ENCODE measurements at places on chromosomes 3 and 15. TPM values are rescaled to one million over a fixed set of nuclear protein-coding genes. Genes with fewer than 3 reads are reported as not detected.
A peak's percentile ranks its signal among the peaks of the same experiment; 100 is the strongest.

DNA sequence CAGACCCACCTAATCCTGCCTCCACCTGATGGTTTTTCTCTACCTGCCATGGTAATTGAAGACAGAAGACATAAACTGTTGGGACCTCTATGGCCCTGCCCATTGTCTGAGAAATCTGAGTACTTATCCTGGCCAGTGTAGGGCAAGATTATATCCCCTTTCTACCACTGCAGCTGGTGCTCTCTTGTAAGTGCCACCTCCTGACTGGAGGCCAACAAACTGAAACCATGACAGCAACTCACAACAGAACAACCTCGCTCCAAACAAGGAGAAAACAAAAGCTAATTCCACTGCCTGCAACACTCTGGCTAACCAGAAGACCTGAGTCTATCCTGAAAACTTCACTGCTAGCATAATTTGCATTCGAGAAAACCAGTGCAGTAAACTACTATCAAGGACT lies 82.9 kb downstream of the CLDN1 start:
- no peak for DNase-seq

DNA sequence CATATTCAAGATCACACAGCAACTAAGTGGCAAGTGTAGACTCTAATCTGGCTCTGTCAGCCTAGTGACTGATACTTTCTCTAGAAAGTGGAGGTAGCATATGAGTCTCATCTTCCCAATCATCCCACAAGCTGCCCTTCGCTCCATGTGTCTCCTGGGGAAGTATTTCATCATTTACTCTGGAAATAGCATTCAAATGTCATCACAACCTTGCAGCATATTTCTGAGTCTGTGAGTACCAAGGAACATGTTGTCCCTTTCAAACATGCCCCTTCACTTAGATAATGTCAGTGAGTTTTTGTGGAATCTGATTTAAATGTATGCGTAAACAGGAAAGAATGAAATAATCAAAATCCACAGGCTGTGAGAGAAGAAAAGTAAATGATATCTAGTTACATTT lies 322.9 kb downstream of the SLC9A9 start:
- no peak for DNase-seq

DNA sequence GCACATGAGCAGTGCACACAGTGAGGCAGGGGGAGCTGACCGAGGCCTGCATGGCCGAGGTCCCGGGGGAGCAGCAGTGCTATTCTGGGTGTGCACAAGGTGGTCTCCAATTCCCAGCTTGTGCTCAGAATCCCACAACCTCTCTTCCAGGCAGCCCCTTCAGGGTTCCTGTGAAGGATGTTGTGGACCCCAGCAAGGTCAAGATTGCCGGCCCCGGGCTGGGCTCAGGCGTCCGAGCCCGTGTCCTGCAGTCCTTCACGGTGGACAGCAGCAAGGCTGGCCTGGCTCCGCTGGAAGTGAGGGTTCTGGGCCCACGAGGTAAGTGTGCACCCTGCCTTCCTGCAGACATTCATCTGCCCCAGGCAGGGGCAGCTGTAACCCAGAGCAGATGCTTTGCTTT lies 80.2 kb downstream of the DNASE1L3 start:
- DNase-seq: no peak

DNA sequence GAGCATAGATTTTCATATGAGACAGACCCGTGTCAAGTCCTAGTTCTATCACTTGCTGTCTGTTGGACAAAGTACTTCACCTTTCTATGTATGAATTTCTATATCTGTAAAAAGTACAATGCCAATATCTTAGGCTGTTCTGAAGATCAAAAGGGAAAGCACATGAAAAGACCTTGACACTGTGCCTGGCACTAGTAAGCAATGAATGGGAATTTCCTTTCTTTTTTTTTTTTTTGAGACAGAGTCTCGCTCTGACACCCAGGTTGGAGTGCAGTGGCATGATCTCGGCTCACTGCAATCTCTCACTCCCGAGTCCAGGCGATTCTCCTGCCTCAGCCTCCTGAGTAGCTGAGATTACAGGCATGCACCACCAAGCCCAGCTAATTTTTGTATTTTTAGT lies 35.4 kb upstream of the ETV5 start:
- no peak for DNase-seq

DNA sequence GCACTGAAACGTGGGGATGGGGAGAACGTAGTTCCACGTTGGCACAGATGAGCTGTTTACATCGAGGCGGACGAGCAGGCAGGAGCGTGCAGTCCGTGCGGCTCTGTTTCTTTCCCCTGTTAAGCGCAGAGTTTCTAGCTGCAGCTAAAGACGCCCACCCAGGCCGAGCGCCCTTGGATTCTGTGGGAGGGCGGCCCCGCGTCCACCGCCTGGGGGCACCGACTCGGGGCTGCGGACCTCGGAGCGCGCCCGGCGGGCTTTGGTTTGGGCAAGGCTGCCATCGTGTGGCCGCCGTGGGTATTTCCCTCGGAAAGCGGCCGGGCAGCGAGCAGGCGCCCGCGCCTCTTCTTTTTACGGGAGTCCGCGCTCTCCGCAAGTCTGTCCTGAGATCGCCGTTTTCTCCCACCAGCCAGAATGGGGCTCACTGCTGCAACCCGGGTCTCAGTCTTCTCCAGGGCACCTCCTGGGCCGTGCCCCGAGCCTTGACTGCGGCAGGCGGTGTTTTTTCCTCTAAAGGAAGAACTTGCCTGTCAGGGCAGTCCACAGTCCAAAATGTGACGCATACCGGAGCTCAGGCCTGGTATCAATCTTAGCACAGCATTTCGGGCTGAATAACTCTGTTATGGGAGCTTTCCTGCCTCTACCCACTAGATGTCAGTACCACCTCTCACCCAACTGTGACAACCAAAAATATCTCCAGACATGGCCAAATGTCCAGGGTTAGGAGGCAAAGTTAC lies 219.9 kb upstream of the IGF1R start:
- peak; percentile 87 for DNase-seq

DNA sequence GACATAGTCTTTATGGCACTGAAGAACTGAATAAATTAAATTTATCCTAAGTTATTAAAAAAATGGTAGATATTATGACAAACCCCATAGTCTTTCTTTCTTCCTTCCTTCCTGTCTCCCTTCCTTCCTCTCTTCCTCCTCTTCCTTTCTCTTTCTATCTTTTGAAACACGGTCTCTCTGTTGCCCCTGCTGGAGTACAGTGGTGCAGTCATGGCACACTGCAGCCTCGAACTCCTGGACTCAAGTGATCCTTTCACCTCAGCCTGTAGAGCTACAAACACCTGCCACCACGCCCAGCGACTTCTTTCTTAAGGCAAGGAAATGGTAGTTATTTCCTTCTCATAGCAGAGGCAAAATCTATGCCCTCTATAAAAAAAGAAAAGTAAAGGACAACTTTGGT lies 354.6 kb downstream of the GAP43 start:
- no peak for DNase-seq

GRCh38 chr15:92343924-92344643 lies 49.6 kb upstream of the ST8SIA2 start:
- DNase-seq: peak; percentile 84

GRCh38 chr3:141228395-141228794 lies 3.2 kb upstream of the PXYLP1 start:
- DNase-seq: no peak

DNA sequence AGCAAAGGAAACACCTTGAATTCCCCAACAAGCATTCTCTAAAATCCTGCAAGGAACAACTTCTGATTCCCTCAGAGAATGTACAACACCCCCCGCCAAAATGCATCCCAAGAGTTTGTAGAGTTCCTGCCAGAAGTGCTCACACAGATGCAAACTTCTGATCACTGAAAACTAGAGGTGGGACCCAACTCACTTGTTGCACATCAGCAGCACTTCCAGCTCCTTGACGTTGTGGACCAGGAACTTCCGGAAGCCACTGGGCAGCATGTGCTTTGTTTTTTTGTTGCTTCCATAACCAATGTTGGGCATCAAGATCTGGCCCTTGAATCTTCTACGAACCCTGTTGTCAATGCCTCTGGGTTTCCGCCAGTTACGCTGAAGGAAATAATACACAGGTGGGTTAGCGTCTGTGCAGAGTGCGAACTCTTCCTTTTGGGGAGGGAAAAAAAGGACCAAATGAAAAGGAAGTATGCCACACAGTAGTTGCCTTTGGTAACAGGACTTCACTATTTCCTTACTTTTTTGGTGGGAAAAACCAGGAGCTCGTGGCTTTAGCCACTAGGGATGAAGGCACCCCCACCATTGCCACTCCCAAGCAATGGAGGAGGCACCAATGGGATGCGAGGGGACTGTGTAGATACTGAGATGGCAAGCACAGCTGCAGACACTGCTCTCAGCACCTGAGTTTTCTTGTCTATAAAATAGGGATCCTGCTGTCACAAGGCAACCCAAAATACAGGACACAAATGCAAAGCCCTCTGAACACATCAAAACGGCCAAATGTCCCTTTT lies 2.0 kb downstream of the RPL32 start:
- no peak for DNase-seq

DNA sequence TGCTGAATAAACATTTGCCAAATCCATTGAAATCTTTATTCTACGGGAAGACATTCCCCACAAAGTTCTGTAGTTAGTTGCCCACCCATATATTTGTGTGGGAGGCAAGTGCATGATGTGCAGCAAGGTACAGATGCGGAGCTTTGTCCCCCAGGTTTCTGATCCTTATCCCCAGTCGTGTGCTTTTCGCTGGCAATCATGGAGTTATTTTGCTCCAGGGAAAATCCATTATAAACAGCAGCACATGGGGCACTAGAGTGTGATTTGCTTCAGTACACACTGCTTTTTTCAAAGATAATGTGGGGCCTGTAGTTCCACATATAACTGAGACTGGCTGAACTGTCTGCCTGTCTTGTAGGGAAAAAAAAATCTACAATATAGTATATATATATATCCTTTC lies 132.1 kb downstream of the FEZF2 start:
- no peak for DNase-seq

MCF2L2 gene
- 11.1 TPM for total RNA-seq

DNA sequence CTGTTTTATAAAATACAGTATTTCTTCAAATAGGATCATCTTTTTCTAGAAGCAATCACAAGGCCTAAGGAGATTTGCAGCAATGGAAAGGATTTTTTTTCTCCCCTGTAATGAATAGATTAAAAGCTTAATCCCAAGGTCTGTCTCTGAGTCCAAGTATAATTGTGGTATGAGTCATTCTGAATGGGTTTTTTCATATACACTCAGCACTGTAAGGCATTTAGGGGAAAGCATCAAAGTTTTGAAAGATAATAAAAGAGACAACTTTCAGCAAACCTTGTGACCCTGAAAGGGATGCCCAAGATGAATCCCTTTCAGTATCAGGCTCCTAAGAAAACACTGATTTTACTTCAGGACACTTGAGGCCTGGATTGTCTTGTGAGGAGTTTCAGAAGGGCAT lies 23.3 kb upstream of the LARS2 start:
- DNase-seq: no peak

- DNase-seq: no peak
Measured at GRCh38 chr3:100563652-100564211, 45.7 kb upstream of the ADGRG7 start.

GRCh38 chr3:127717357-127718244 lies 44.8 kb downstream of the ABTB1 start:
- DNase-seq: no peak

- peak; percentile 58 for DNase-seq
Measured at GRCh38 chr3:14256561-14257342, 78.1 kb downstream of the LSM3 start.

GRCh38 chr3:144743225-144743668 lies 771.6 kb downstream of the DIPK2A start:
- DNase-seq: no peak

ASTE1 gene
- total RNA-seq: 3.1 TPM

ITIH1 gene
- not detected for total RNA-seq

- DNase-seq: no peak
Measured at GRCh38 chr3:45988804-45989203, 6.8 kb downstream of the FYCO1 start.

DUOXA2 gene
- not detected for total RNA-seq

Data from neural progenitor cell (in vitro differentiated cells).